ENCODE measurements at places on chromosomes 7 and 10.

- DNase-seq: no peak
Measured at GRCh38 chr7:4883033-4883371, 514 bp downstream of the RADIL start.

GRCh38 chr10:89242345-89242684 lies 9.3 kb downstream of the LIPA start:
- DNase-seq: no peak

GRCh38 chr10:94156453-94156852 lies 162.7 kb downstream of the PLCE1 start:
- no peak for DNase-seq

DNA sequence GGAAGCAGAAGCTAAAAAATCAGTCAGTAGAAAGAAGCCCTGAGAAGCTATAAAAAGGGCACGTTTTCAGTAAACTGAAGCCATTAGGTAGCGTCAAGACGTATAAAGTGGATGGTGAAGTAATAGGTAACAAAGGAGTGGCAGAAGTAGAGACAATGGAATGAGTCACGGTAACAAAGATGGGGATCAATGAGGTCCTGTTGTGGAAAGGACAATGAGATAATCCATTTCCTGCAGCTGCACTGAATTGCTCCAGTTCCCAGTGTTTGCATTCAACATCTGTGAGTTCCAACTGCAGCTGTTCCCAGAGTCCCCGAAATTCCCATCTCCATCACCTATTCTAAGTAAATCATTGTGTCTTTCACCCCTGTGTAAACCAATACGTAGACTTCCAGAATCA lies 4.8 kb upstream of the HYCC1 start:
- no peak for DNase-seq

DNA sequence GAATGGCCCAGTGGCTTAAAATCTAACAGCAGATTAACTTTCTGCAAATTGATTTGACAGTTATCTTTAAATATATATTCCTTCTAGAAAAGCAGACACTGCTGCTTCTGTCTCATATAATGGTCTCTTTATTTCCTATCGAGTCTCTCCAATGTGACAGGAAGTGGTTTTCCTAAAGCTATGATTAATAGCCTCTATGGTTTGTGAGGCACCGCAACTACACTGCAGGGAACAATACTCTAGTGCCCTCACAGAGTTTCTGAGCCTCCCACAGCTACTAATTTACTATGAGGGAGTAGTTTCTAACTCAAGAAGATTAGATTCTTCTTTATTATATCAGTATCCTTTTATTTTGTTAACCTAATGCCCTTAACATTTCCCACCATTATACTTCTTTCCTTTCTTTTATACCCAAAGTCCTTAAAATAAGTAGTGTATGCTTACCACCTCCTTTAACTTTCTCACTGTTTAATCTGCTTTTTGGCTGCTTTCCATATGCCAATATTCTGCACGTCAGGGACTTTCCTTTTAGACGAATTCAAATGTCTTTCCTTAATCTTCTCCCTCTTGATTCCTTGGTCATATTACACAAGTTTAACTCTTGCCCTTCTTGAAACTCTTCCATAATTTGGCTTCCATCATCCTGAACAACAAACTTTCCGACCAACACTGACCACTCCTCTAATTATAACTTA lies 23.8 kb upstream of the AHR start:
- DNase-seq: peak; percentile 89

GRCh38 chr10:1465418-1465911 lies 271.9 kb downstream of the ADARB2 start:
- no peak for DNase-seq

- peak; percentile 63 for DNase-seq
Measured at GRCh38 chr10:92990615-92991014, 70.0 kb upstream of the CYP26C1 start.

GRCh38 chr7:90717296-90718060 lies 121.4 kb downstream of the CDK14 start:
- no peak for DNase-seq

GRCh38 chr7:48118041-48118440 lies 29.0 kb downstream of the UPP1 start:
- no peak for DNase-seq

DNA sequence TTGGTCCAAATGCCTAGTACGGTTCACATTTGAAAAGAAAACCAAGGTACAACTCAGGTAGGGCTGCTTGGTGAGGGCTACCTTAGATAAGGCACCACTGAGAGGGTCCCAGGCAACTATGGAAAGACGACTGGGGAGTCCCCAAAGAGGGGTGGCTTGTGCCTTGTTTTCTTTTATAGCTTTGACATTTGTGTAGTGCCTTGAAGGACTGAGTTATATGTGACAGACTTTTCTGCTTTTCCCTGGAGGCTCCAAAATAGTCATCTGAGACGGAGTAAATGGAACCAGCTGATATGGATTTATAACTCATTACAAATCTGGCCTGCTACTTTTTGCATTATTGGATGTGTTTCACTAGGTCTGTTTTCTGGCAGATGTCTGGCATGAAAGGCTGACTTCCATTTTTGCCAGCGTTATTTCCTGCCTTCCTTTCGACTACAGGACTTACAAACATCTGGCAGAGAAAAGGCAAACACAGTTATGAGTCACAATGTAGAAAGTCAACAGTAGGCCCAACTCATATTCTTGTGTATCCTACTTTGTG lies 88.2 kb upstream of the IMMP2L start:
- no peak for DNase-seq
